HFF-Myc (cell line): ENCODE measurements at places on chromosomes 16 and 17.

GRCh38 chr17:71765437-71765836 is 355.4 kb upstream of the SOX9 start:
- DNase-seq: no peak

DNA sequence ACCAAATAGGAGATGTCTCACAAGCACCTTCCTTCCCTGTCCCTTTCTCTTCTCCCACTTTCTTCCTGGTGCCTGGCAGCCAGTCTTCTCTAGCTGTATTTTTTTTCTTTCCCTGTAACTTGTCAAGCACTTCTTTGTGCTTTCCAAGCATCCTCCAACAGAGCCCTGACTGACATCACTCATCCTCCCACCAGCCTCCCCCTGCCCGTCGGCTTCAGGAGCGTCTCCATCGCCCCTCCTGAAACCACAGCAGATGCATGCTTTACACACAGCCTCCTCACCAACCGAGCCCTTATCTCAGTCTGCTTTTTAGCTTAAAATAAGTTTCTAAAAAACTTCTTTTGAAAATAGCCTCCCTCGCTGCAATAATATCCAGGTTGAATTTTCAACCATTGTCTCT is 268.7 kb upstream of the CDH5 start:
- DNase-seq: no peak

- no peak for DNase-seq
These were observed 28.5 kb downstream of the CRLF3 start for GRCh38 chr17:30796016-30796415.

- DNase-seq: no peak
These were observed 152.8 kb upstream of the IRX6 start for GRCh38 chr16:55171241-55171640.

GRCh38 chr16:81526935-81527334 is 82.3 kb downstream of the CMIP start:
- DNase-seq: no peak

DNA sequence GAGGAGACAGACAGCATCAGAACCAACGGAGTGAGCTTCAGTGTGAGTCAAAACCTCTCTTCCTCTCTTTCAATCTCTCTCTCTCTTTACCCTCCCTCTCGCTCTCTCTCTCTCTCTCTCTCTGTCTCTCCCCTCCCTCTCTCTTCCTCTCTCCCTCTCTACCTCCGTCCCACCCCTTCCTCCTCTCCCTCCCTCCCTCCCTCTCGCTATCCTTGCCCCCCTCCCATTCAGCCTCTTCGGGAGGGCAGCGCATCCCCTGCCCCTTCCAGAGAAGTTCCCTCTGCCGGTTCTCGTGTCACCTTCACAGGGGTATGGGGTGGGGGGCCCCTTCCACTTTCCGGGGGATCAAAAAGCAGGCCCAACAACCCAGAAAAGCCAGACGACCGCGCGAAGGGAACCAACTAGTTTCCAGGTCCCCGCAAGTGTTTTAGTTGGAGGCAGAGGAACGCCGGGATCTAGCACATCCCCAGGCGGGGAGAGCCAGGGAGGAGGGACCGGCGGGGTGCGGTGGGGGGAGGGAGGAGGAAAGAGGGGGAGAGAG is 28.9 kb upstream of the RBFOX1 start:
- DNase-seq: no peak

DNA sequence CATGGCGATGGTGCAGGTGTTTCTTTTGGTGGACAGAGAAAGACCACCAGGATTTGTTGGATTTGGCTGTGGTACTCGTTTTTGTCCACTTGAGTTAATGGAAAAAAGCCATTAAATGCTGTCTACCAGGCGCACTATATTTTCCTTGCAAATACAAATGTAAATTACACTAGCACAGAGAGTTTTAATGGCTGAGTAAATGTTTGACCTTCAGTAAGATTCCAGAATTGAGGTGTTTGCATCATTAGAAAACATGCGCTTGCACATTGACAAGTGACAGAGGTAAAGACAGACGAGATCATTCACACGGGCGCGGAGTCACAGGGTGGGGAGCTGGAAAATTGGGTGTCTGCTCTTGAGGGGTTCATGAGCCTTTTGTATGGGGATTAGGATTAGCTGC is 53.5 kb upstream of the AKTIP start:
- no peak for DNase-seq

DNA sequence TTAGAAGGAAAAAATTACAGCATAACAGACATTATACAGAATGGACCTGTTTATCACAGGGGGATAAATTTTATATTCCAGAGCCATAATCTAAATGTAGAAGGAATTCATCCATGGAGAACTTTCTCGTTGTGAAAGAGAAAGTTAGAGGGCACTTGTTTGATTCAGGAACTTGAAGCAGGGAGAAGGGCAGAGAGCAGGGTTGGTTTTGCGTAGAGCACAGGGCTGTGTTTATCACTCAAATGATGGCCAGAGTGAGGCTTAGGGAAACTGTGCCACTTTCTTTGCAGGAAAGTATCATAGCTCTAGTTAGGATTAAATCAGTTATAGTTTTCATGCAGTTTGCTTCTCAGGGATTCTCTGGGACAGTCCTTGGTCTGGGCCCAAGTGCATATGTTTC is 29.1 kb upstream of the MED13 start:
- no peak for DNase-seq

DNA sequence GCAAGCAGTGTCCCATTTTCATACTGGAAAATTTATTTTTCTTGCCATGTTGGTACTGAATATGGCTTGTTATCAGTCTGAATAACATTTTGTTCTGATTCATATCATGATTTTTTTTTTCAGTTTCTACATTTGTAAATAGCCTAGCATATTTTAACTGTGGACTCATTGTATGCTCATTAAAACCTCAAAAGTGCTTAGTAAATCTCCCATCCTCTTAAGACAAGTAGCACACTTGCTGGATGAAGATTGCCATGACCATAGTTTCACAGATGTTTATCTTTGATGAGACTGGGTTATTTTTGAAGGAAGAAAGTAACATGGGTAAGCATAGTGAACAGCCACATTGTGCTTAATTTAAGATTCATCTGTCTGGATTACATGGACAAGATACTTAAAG is 878 bp downstream of the KRT10 start:
- no peak for DNase-seq

DNA sequence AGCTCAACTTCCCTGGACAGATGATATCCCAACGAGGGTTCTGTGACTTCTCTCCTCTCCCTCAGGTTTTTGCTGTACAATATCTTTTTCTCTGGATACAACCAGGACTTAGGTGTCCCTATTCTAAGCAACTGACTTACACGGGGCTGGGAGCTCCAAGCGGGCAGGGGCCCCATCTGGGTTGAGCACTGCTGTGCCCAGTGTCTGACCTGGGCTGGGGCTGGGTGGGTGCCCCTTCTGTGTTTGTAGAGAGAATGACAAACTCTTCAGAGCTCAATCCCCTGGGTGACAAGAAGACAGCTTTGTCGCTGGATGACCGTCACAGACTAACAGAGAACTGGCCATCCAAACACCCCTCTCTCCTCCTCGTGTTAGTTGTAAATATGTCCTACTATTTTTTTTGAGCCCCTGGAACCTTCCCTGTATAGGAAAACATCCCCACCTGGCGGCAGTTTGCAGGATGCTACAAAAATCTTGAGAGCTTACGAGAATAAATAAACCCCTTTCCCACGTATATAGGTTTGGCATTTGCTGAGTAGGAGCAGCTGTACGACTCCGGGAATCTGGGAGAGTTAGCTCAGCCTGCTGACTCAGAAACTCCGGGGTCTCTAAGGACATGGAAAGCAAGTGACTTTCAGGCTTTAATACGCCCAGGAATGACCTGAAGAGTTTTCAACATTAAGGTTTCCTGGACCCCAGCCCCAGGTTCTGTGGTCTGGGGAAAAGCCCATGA is 23.7 kb upstream of the RCVRN start:
- DNase-seq: peak; percentile 52

GRCh38 chr16:12208341-12209035 is 232.0 kb downstream of the SNX29 start:
- DNase-seq: no peak

DNA sequence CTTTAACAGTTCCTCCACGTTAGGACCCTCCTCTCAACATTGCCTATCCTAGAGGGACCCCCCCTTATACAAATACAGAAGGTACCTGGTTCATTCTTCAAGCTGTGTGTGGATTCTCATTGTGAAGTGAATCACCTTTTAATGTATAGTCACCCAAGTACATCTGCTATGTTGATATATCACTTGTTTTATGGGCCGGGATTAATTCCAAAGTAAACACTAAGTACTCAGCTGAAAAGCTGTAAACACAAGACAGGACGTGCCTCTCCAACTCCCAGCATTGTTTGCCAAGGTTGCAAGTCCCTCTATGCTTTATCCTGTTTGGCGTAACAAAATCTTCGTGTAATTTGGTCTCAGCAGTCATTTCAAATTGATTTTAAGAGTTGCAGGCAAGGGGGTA is 123.6 kb downstream of the RBFOX1 start:
- DNase-seq: no peak

GRCh38 chr16:73572135-73572828 is 524.4 kb upstream of the ZFHX3 start:
- DNase-seq: no peak

DNA sequence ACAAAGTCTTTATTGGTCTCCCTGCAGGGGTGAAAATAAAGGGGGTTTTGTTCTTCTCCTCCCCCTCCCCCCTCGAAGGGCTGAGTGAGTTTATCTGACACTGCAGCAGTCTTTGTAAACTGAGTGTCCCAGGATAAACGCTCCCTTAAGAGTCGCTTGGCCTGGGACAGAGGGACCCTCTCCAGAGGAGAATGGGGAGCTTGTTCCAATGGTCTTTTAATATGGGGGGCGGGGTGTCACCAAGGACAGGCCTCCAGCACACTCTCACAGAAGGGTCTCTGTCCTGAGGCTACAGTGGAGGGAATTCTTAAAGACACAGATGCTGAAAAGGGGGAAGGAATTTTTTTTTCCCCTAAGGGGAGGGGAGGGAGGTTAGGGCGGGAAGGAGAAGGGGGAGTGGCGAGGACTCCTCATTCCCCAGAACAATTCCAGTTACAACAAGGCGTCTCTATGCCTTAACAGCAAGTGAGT is 455.5 kb downstream of the SOX9 start:
- no peak for DNase-seq

GRCh38 chr17:206941-207560 is 25.6 kb upstream of the DOC2B start:
- DNase-seq: no peak

DNA sequence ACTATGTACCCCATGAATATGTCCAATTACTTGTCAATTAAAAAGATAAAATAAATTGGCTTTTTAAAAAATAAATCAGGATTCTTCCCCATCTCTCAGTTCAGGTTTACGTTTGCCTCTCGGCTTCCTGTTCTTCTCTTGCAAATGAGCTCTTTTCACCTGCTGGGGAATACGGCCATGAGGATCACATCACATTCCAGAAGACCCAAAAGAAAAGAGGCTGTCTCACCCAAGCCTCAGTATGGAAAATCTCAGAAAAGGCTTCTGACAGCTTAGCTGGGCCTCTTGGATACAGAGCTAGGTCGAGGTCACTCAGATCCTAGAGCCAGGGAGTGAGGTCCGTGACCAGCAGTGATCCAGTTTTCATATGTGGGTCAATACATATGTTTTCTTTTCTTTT is 171.2 kb upstream of the SDK2 start:
- no peak for DNase-seq

- DNase-seq: no peak
These were observed 365.4 kb downstream of the XYLT1 start for GRCh38 chr16:17105239-17105797.

DNA sequence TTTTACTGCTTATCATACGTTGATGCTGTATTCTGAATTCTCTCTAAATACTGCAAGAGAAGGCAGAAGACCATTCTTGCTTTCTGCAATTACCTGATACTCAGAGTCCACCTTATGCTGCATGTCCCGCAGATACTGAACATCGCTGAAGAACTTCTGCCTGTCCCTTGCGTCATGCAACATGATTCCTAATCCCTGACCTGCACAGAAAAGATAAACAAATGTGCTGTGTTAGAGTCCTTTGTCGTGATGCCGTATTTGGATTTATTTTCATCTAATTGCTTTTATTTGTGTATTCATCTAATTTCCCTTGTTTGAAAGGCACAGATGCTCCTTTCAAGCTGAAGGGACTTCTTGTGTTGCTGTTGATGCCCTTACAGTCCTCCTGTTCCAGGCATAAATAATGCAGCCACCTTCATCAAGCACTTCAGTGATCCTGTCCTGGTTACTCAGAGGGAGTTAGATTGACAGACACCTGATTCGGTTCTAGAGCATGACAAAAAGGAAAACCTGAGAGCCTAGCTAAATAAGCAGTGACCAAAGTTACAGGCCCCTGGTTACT is 6.5 kb downstream of the MARCHF10 start:
- DNase-seq: no peak

- DNase-seq: no peak
These were observed 2.2 kb upstream of the CDH5 start for GRCh38 chr16:66364117-66364958.

- no peak for DNase-seq
These were observed 7.2 kb downstream of the RAB11FIP4 start for GRCh38 chr17:31398381-31399311.

GRCh38 chr17:82127315-82127595 is 29.2 kb upstream of the FASN start:
- DNase-seq: no peak
